NCI-H446 (cell line): ENCODE measurements at places on chromosomes 7 and 10.

GRCh38 chr10:36437367-36437766, 688.0 kb upstream of the ANKRD30A start:
- DNase-seq = no peak

DNA sequence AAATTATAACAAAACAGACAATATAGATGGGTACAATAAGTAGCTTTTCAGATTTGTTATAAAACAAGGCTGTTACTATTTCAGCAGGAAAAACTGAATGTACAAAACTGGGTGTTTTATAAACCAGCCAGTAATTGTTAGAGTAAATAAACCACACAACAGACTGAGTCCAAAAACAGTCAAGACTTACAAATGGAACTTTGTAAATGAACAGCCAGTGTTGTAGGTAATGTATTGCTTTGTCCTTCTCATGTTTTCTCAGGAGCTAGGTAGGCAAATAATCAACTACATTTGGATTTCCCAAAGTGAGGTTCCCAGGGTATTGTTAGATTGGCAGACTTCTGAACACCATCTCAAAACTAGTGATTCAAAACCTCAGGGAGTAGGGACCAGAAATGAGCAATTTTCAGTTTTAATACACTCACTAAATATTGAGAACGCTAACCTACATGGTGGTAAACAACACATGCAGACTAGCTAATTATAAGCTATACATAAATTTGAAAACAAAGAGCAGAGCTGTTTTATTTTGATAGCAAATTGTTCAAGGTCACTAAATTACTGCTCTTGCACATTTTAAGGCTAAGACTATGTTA, 36.2 kb downstream of the HERPUD2 start:
- no peak for DNase-seq

DNA sequence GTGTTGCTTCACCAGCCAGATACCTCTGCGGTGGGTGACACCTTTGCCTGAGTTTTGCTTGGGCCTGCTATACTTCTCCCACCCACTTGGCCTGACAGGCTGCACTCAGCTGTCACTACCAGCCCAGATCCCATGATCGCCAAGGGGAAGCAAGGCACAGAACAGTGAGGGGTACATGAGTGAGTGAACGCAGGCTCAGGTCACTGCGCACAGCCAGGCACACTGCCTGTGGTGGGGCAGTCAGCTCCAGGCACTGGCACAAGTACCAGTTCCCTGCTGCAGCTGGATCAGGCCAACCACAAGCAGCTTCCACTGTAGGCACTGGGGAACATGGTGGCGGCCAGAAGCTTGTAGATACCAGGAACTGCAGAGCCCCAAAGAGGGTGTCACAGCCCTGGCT, 441.9 kb upstream of the GRM3 start:
- no peak for DNase-seq

DNA sequence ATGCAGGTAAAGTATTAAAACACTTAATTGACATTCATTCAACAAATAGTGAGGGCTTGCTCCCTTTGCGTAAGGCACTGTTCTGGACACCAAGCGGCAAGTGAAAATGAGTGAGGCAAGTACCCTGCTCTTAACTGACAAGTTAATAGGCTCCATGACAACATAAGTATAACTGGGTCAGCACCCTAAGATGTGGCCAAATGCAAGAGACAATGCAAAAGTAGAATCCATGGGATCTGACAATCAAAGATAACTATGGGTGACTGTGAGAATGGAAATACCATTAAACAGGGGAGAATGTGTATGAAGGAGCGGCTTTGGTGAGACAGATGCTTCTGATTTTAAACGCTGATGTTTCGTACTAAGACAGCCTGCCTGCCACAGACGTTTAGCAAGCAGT, 160.5 kb downstream of the RAPGEF5 start:
- DNase-seq = no peak

DNA sequence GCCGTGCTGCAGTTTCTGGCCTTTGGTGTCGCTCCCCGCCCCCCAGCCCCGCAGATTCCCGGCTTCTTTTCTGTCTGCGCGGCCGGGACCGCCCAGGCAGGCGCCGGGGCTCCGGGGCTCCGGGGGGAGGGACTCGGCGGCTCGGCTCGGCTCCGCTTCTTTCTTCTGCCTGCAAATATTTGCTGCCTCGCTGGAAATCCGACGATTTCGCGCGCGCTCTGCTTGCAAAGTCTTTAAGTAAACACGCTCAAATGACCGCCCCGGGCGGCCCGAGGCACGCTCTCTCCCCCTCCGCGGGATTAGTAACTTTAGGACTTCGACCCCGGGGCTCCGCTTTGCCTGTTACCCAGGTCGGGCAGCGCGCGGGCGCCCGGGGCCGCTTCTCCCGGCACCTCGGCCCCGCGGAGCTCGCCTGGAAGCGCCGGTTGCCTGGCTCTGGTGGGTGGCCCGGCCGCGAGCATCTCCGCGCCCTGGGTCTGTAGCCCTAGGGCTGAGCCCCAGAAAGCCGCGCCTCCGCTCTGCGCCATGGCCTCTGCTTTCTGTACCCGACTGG, 3.9 kb upstream of the GATA3 start:
- no peak for DNase-seq

DNA sequence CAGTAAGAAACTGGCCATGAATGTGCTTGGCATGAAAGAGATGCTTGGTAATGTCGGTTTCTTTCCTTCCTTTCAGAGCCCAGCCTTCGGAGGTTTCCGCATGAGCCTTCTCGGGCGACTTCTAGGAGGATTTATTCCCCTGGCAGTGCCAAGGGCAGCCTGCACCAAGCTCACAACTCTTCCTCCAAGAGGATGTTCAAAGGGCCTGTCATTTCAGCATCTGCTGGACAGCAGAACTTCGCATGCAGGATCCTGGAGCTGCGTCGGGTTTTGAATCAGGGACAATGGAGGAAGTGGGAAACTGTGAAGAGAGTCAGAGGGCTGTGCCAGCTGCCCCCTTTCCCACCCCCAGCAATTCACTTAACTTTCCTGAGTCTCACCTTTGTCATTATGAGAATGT, 21.3 kb downstream of the GOLGA7B start:
- no peak for DNase-seq

GRCh38 chr10:49072166-49072885, 43.0 kb downstream of the VSTM4 start:
- DNase-seq = no peak

GRCh38 chr7:33251301-33251700, 121.9 kb downstream of the BBS9 start:
- DNase-seq = no peak

- peak; percentile 48 for DNase-seq
These were observed 563 bp downstream of the STAM start for GRCh38 chr10:17644485-17644943.

DNA sequence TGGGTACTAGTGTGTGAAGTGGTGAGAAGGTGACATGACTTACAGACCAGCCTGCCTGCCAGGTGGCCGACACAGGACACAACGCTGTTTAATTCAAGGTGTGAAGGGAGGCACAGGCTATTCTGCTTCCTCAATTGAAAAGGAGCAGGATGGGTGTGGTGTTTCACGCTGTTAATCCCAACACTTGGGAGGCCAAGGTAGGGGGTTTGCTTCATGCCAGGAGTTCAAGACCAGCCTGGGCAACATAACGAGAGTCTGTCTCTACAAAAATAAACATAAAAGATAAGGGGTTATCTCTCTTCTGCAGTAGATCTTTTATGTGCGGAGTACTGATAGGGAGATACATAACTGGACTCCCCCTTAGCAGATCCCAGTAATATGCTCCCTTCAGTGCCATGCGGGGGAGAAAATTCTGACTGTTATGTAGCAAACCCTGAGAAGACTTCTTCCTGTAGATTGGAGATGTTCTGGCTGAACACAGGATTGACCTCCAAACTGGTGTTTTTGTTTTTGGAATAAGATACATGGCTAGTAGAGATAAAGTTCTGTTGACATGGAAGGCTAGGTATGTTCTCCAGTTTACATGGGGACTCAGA, 63.2 kb downstream of the CCNY start:
- DNase-seq = no peak

DNA sequence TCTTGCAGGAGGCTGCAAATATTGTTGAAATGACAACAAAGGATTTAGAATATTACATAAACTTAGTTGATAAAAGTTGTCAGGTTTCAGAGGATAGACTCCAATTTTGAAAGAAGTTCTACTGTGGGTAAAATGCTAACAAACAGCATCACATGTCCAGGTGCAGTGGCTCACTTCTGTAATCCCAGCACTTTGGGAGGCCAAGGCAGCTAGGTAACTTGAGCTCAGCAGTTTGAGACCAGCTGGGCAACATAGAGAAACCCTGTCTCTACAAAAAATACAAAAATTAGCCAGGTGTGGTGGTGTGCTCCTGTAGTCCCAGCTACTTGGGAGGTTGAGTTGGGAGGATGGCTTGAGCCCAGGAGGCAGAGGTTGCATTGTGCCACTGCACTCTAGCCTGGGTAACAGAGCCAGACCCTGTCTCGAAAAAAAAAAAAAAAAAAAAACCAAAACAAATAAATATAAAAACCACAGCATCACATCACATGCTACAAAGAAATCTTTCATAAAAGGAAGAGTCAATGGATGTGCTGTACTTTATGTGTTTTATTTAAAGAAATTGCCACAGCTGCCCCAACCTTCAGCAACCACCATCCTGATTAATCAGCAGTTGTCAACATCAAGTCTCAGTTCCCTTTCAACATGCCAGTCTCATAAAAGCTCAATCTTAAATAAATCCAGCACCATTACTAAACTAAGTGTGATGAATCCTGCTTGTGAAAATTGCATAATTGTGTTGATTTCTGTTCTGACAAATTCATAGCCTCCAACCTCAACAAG, 83.2 kb upstream of the MBL2 start:
- DNase-seq = no peak

- DNase-seq = peak; percentile 18
These were observed 229.8 kb downstream of the FOXP2 start for GRCh38 chr7:114644455-114644854.
